ENCODE measurements at places on chromosomes 3 and 15.

GRCh38 chr3:184561913-184562877 is 610 bp downstream of the EPHB3 start:
- no peak for DNase-seq

GRCh38 chr3:12993517-12994356 is 79.5 kb downstream of the IQSEC1 start:
- DNase-seq = no peak

DNA sequence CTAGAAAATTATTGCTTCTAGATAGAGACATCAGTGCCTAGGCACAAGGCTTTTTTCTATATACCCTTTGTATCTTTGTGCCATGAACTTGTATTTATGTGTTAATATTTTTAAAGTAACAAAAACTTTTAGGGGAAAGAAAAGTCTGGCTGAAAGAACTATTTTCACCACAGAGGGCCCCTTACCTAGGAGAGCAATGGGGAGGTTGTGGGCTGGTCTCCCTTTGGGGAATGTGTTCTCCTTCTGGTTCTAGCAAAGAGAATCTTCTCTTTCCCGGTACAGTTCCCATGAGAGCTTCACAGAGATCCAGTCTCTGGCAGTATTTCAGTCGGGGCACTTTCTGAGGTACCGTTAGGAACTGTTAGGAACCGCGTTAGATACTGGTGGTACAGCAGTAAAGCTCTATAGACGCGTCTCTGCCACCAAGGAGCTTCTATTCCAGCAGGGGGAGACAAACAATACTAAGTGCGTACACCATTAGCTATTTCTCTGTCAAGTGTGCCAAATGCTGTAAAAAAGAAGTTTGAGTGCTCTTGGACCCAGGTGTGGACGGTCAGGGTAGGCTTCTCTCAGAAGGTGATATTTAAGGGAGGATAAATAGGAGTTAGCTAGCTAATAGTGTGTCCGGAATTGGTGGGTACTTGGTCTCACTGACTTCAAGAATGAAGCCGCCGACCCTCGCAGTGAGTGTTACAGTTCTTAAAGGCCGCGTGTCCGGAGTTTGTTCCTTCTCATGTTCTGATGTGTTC is 4.6 kb upstream of the EPB42 start:
- no peak for DNase-seq

- DNase-seq = peak; percentile 46
These were observed 951 bp downstream of the FNDC3B start for GRCh38 chr3:172040078-172040980.

- DNase-seq = no peak
These were observed 22.1 kb downstream of the ITGA11 start for GRCh38 chr15:68409736-68410370.

- DNase-seq = no peak
These were observed 8.3 kb upstream of the CPNE9 start for GRCh38 chr3:9695345-9695744.

GRCh38 chr15:100005013-100005412 is 271.8 kb upstream of the LYSMD4 start:
- no peak for DNase-seq

GRCh38 chr3:133445108-133445507 is 45.3 kb downstream of the BFSP2 start:
- no peak for DNase-seq

GRCh38 chr15:71472566-71472965 is 337.8 kb upstream of the NR2E3 start:
- DNase-seq = no peak

DNA sequence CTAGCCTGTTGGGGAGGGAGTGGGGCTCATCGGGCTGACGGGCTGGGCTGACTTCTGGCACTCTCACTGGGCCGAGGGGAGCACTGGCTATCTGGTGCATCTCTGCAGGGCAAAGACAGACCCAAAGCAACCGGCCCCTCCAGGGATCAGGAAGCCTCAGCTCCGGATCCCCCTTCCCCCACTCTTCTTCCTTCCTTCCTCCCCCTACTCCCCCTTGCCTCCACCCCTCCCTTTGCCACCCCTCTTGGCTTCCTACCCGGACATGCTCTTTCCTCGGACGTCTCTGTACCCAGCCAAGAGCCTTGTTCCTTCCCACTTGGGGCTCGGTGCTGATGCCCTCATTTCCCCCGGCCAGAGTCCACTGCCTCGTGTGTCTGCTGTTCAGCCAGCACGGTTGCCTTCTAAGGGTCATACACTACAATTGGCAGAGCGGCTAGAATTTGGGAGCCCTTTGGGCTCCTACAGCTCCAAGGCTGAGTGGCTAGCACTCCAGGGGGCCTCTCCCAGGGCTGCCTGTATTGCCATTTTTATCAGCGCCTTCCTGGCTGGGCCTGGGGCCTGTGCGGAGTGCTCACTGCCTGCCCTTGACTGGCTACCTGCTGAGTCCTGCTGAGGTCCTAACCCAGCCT is 10.9 kb downstream of the SEMA3F start:
- DNase-seq = no peak

- DNase-seq = no peak
These were observed 8.3 kb downstream of the TEX264 start for GRCh38 chr3:51679318-51679717.

GRCh38 chr3:152466784-152467183 is 198.1 kb downstream of the MBNL1 start:
- DNase-seq = no peak

DNA sequence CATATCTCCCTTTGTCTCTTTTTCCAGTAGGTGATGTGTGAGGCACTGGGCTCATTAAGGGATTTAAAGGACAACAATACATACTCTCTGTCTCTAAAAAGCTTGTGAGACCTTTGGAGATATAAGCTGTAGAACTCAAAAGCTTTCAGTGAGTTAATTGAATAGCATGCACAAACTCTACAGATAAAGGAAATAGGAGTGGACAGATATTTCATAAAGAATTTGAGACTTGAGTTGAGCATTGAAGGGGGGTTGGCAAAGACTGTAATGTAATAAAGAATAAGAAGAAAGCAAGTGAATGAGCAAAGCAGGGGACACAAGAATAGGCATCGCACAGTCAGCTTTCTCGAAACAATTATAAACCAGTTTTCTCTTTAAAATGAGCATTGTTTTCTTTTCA is 583.4 kb upstream of the DPPA4 start:
- DNase-seq = no peak

DNA sequence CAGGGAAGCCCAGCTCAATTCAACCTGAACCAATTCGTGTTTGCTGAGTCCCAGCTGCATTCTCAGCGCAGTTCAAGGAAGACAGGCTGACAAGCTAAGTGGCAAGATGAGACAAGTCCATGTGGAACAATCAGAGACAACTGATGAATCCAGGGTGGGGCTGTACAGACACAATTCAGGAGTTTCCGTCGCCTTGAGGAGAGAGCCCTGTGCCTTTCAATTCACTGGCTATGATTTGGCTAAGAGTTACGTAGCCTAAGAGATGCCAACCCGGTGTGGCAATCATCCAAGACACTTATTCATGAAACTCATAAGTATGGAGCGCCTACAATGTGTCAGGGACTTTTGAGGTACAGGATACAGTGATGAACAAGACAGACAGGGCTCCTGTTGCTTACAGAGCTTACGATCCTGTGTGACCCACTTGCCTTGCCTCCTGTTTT is 15.5 kb upstream of the ZBED2 start:
- peak; percentile 56 for DNase-seq

DNA sequence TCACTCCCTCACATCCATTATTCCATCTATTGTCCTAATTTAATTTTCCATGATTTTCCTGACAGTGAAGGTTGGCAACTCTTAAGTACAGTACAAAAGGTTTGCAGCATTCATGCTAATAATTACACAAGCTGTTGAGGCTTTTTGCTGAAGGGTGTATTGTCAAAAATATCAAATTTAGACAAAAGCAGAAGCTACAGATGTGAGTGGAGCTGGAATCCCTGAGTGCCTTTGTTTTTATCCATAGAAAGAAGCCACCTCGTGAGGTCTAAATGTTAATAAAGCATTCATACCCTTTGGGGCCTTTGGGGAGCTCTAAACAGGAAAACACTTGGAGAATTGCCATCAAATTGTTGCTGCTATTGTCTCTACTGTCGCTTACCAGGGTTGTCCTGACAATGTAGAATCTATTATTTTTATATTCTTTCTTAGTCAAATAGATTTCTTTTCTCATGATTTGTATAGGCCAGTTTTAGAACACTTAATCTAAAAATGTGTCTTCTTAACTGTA is 185.8 kb upstream of the ROBO1 start:
- no peak for DNase-seq

- no peak for DNase-seq
These were observed 44.5 kb downstream of the EAF1 start for GRCh38 chr3:15471861-15472260.

GRCh38 chr3:66200786-66201185 is 20.0 kb upstream of the SLC25A26 start:
- no peak for DNase-seq

DNA sequence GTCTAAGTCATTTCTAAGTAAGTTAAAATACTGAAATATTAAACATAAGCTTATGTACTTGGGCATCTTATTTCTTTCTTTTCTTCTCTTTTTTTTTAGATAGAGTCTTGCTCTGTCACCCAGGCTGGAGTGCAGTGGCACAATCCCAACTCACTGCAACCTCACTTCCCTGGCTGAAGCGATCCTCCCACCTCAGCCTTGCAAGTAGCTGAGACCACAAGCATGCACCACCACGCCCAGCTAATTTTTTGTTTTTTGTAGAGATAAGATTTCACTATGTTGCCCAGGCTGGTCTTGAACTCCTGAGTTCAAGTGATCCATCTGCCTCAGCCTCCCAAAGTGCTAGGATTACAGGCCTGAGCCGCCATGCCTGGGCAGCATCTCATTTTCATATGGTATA is 16.0 kb upstream of the ZNF710 start:
- DNase-seq = no peak

GRCh38 chr3:66854601-66855151 is 143.4 kb upstream of the KBTBD8 start:
- no peak for DNase-seq

DNA sequence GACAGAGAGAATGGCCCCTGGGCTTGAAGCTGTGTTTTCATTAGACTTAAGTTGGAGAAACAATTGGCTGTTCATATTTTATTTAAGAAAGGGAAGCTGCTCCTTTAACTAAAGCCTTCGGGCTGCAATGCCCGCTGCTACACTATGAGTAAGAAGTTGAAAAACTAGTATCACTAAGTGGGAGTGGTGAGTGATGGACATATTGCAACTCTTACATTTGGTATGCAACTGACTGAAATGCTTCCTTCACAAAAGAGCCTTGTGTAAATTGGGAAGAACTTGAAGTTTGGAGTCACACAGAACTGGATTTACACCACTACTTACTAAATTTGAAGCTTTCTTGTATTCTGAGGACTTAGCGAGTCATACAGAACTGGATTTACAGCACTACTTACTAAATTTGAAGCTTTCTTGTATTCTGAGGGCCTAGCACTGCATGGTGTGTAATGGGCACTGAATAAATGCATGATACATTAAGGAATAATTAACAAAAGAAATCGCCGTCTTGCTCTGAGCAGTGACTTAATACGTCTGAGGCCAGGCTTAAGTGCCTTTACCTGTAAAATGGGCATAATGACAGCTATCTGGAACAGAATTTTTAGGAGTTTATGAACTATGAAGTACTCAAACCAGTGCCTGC is 149.5 kb downstream of the RYR3 start:
- no peak for DNase-seq
